Fibroblast of lung (primary cell): ENCODE measurements at places on chromosomes 1 and 21. TPM values are rescaled to one million over a fixed set of nuclear protein-coding genes. Genes with fewer than 3 reads are reported as not detected.
A peak's percentile ranks its signal among the peaks of the same experiment; 100 is the strongest.

GRCh38 chr1:170874671-170875070 is 60.7 kb upstream of the MROH9 start:
- no peaks in the 10 kb centered on the region for H3K36me3 ChIP-seq
- no peaks in the 10 kb centered on the region for H3K27me3 ChIP-seq
- H3K27ac ChIP-seq = no peak overlapping the region
- no peaks in the 10 kb centered on the region for H3K4me1 ChIP-seq

DNA sequence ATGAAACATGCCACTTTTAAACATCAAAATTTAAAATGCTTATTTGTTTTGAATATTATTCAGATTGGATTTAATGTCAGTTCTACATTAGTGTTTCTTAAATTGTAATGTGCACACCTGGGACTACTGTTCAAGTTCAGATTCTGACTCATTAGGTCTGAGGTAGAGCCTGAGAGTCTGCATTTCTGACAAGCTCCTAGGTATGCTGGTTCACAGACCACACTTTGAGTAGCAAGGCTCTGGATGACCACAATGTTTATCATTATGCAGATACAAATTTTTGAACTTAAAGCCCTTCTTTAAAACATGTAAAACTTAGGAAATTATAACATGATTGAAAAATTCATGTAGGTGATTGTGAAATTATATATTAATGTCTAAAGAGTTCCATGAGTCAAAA is 40.2 kb downstream of the TTLL7 start:
- H3K4me1 ChIP-seq = no peaks in the 10 kb centered on the region
- peak; percentile 14 for DNase-seq
- H3K27me3 ChIP-seq = no peaks in the 10 kb centered on the region

DNA sequence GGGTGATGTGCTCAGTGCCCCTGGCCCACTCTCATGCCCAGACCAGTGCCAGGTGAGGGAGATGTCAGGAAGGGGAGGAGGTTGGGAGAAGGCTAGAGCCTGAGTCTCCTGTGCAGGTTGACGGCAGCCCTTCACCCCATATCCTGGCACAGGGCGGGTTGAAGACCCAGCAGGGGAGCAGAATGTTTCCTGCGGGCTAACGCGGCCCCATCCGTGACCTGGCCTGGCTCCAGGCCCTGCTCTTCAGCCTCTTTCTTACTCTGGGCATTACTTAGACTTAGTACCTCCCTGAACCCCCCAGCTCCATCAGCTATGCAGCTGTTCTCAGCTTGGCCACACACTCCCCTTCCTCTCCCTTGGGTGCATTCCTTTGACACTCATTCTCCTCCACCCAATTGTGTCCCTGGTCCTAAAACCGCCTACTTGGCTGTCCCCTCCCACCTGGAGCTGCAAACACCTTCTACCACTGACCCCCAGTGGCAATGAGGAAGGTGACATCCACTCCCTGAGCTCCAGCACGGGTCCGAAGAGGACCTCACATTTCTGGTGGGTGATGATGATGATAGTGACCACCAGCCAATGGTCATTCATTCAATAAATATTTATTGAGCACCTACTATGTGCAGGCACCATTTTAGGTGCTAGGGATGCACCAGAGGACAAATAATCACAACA is 179.0 kb downstream of the PTPRU start:
- H3K27ac ChIP-seq = no peak overlapping the region
- DNase-seq = no peak
- no peaks in the 10 kb centered on the region for H3K4me1 ChIP-seq
- H3K4me3 ChIP-seq = no peak overlapping the region
- H3K27me3 ChIP-seq = no peaks in the 10 kb centered on the region
- H3K36me3 ChIP-seq = no peaks in the 10 kb centered on the region

GRCh38 chr1:19768353-19769210 is 31.1 kb downstream of the TMCO4 start:
- no peak overlapping the region for H3K4me3 ChIP-seq
- H3K27ac ChIP-seq = no peak overlapping the region
- no peak for DNase-seq
- H3K36me3 ChIP-seq = peaks cover 2% of the 10 kb centered on the region
- peaks cover 15% of the 10 kb centered on the region for H3K4me1 ChIP-seq

DNA sequence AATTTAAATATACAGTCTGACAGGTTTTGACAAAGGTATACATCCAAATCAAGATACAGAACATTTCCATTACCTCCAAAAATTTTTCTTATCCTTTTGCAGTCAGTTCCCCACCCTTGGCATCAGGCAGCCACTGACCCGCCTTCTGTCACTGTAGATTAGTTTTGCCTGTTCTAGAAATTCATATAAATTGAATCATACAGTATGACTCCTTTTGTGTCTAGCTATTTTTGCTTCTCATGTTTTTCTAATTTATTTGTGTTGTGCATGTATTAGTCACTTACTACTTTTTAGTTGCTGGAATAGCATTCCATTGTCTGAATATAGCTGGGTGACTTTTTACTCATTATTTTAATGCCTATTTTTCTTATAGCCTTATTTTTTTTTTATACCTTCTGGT is 3.8 kb downstream of the UTP25 start:
- no peak overlapping the region for H3K4me3 ChIP-seq
- peak overlapping the region; percentile 6 for H3K27ac ChIP-seq
- H3K36me3 ChIP-seq = peaks cover 9% of the 10 kb centered on the region
- H3K4me1 ChIP-seq = peaks cover 13% of the 10 kb centered on the region
- peak; percentile 63 for DNase-seq
- H3K27me3 ChIP-seq = no peaks in the 10 kb centered on the region

- no peak overlapping the region for H3K4me3 ChIP-seq
- peak; percentile 19 for DNase-seq
- no peak overlapping the region for H3K27ac ChIP-seq
- H3K27me3 ChIP-seq = no peaks in the 10 kb centered on the region
Observed at GRCh38 chr1:174266476-174266875, 107.2 kb downstream of the RABGAP1L start.

DNA sequence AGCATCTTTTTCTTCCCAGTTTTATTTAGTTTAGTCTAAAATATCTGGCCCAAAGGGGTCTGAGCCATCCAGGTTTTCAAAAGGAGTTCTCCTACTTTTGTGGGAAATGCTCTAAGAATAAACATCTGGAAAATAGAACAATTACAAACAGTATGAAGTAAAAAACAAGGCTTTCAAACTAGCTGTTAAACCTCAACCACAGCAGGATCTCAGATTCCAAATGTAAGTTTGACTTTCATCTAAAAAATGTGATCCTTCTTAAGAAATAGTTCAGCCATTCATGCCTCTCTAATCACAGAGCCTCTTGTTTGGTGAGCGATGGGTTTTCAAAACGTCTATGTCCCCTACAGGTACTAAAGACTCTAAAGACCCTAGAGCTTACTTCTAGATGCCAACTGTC is 413.5 kb downstream of the DUSP10 start:
- no peak overlapping the region for H3K27ac ChIP-seq
- no peaks in the 10 kb centered on the region for H3K27me3 ChIP-seq
- no peaks in the 10 kb centered on the region for H3K4me1 ChIP-seq
- no peaks in the 10 kb centered on the region for H3K36me3 ChIP-seq

- H3K4me1 ChIP-seq = no peaks in the 10 kb centered on the region
- no peak overlapping the region for H3K27ac ChIP-seq
- H3K27me3 ChIP-seq = no peaks in the 10 kb centered on the region
- DNase-seq = peak; percentile 40
- no peak overlapping the region for H3K4me3 ChIP-seq
Observed at GRCh38 chr21:29645666-29646553, 293.9 kb downstream of the GRIK1 start.

DNA sequence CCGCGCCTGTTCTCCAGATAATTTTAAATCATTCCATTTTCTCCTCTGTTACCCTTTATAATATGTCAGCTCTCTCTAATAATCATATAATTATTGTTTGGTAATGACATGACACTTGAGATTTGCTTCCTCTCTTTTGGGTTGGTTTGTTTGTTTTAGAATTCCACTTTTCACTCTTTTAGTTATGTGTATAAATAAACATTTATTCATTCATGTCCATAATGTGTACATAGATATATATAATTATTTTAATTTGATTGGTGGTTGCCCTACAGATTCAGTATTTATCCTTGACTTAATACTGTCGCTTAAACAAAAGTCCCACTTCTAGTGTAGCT is 93.4 kb upstream of the FMN2 start:
- peaks cover 26% of the 10 kb centered on the region for H3K27me3 ChIP-seq
- no peak overlapping the region for H3K27ac ChIP-seq
- no peak overlapping the region for H3K4me3 ChIP-seq
- DNase-seq = no peak
- no peaks in the 10 kb centered on the region for H3K36me3 ChIP-seq
- no peaks in the 10 kb centered on the region for H3K4me1 ChIP-seq

GRCh38 chr1:246450611-246451251 is 56.3 kb downstream of the SMYD3 start:
- H3K27me3 ChIP-seq = no peaks in the 10 kb centered on the region
- DNase-seq = peak; percentile 37
- H3K36me3 ChIP-seq = no peaks in the 10 kb centered on the region
- no peak overlapping the region for H3K4me3 ChIP-seq
- H3K4me1 ChIP-seq = no peaks in the 10 kb centered on the region
- no peak overlapping the region for H3K27ac ChIP-seq

- H3K36me3 ChIP-seq = peaks cover 14% of the 10 kb centered on the region
- DNase-seq = no peak
- H3K27me3 ChIP-seq = no peaks in the 10 kb centered on the region
- H3K27ac ChIP-seq = no peak overlapping the region
- H3K4me1 ChIP-seq = no peaks in the 10 kb centered on the region
- no peak overlapping the region for H3K4me3 ChIP-seq
Observed at GRCh38 chr21:32604464-32604863, 7.7 kb downstream of the CFAP298 start.

GRCh38 chr1:37009521-37009920 is 24.8 kb downstream of the GRIK3 start:
- H3K36me3 ChIP-seq = no peaks in the 10 kb centered on the region
- H3K4me1 ChIP-seq = no peaks in the 10 kb centered on the region
- no peaks in the 10 kb centered on the region for H3K27me3 ChIP-seq
- no peak for DNase-seq
- H3K4me3 ChIP-seq = no peak overlapping the region

DNA sequence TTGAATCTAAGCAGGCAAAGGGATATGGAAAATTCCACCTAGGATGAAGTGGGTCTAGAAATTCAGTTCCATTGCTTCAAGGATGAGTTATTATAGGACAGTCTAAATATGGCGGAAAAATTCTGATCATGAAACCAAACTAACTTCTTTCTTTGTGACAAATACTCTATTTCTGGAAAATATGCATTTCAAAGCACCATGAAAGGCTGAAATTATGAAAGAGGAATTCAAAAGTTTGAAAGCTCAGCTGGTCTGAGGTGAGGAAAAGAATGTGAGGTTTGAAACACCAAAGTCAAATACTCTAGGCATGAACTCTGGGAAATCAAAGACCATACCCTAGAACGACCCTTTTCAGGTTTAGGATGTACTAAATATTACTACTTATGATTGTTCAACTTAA is 36.4 kb upstream of the COL11A1 start:
- H3K4me3 ChIP-seq = no peak overlapping the region
- H3K27ac ChIP-seq = no peak overlapping the region
- H3K4me1 ChIP-seq = no peaks in the 10 kb centered on the region
- H3K27me3 ChIP-seq = no peaks in the 10 kb centered on the region

GRCh38 chr1:6358757-6359201 is 34.8 kb downstream of the ACOT7 start:
- H3K4me1 ChIP-seq = peaks cover 27% of the 10 kb centered on the region
- peak overlapping the region; percentile 22 for H3K4me3 ChIP-seq
- H3K27me3 ChIP-seq = no peaks in the 10 kb centered on the region
- no peaks in the 10 kb centered on the region for H3K36me3 ChIP-seq
- DNase-seq = peak; percentile 79
- H3K27ac ChIP-seq = peak overlapping the region; percentile 94

GRCh38 chr1:89670163-89670562 is 37.2 kb downstream of the LRRC8C start:
- no peaks in the 10 kb centered on the region for H3K36me3 ChIP-seq
- no peak overlapping the region for H3K27ac ChIP-seq
- no peaks in the 10 kb centered on the region for H3K27me3 ChIP-seq
- H3K4me1 ChIP-seq = peaks cover 2% of the 10 kb centered on the region
- DNase-seq = peak; percentile 29

DNA sequence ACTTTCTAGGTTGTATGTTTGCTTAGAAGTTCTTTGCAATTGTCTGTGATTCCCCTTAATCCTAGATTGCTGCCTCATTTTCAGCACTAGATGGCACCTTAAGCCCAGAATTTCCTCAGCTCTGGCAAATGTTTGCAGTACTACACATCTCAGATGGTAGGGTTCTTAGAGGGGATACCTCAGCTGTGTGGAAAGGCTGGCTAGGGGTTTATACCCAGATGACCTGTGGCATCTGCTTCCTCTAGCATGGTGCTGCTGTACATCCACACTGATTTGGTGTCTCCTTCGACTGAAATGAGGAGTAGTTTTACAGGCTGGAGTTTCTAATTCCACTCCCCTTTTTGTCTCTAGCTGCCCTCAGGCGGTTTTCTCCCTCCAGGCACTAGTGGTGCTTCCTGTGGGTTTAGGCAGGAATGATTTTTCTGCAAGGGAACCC is 23.5 kb downstream of the ASB17 start:
- H3K4me3 ChIP-seq = no peak overlapping the region
- no peaks in the 10 kb centered on the region for H3K27me3 ChIP-seq
- H3K27ac ChIP-seq = no peak overlapping the region
- H3K4me1 ChIP-seq = no peaks in the 10 kb centered on the region
- peak; percentile 73 for DNase-seq
- no peaks in the 10 kb centered on the region for H3K36me3 ChIP-seq

DNA sequence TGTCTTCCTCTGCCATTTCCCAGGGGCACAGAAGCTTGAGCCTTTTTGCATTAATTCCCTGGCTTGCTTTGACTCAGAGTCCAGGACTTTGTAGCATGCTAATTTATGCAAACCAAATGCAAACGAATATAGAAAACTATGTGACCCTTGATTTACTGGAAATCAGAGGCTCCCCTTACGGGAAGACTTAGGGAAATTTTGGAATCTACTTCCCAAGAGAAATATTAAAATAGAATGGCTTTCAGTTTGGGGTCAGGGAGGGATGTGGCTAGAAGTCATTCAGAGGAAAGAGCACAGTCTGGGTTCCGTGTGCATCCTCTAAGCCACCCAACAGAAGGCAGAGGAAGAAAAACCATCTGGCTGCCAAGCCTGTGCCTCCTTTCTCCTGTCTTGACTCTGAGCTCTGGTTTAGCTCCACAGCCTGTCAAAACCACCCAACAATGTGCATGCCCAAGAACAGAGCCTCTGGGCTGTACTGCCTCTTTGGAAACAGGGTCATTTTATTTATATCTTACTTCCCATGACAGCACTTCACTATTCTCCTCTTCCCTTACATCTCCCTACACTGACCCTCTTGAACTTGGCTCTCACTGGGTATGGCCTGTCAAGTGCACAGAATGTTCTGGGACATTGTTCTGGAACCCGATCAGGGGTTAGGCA is 30.1 kb downstream of the ATF3 start:
- peaks cover 2% of the 10 kb centered on the region for H3K27me3 ChIP-seq
- H3K4me3 ChIP-seq = no peak overlapping the region
- peaks cover 32% of the 10 kb centered on the region for H3K4me1 ChIP-seq
- peak overlapping the region; percentile 90 for H3K27ac ChIP-seq
- peak; percentile 84 for DNase-seq

- no peak overlapping the region for H3K4me3 ChIP-seq
- H3K27me3 ChIP-seq = no peaks in the 10 kb centered on the region
- H3K4me1 ChIP-seq = peaks cover 3% of the 10 kb centered on the region
- H3K27ac ChIP-seq = no peak overlapping the region
Observed at GRCh38 chr1:91617285-91617765, 116.7 kb downstream of the CDC7 start.

The FCRL6 gene
- total RNA-seq = not detected in 2 replicates

The TMEM269 gene
- 0.17 TPM in 1 of 2 replicates, not detected in the other for total RNA-seq

The TBX15 gene
- total RNA-seq = 0.26 and 0.99 TPM in 2 replicates

The KCNQ4 gene
- under 0.01 TPM in 2 replicates for total RNA-seq

The TNNI3K gene
- total RNA-seq = 0.66 and 1.0 TPM in 2 replicates

The KRTAP13-4 gene
- not detected in 2 replicates for total RNA-seq

The RSPH1 gene
- not detected in 2 replicates for total RNA-seq

The RNU1-2 gene
- total RNA-seq = under 0.01 and 3,997 TPM in 2 replicates

The HES4 gene
- 1.5 and 2.0 TPM in 2 replicates for total RNA-seq

The HFM1 gene
- total RNA-seq = 0.83 and 1.8 TPM in 2 replicates

The CELA3A gene
- not detected in 2 replicates for total RNA-seq

The PEX10 gene
- 31.6 and 33.4 TPM in 2 replicates for total RNA-seq

The KCNC4 gene
- 0.51 and 0.66 TPM in 2 replicates for total RNA-seq

The CXADR gene
- 9.0 and 9.9 TPM in 2 replicates for total RNA-seq

The SYT2 gene
- not detected in 2 replicates for total RNA-seq
